ENCODE measurements at places on chromosomes 2 and 18.

- DNase-seq: no peak
These were observed 32.8 kb downstream of the ZNF892 start for GRCh38 chr2:95240091-95240490.

DNA sequence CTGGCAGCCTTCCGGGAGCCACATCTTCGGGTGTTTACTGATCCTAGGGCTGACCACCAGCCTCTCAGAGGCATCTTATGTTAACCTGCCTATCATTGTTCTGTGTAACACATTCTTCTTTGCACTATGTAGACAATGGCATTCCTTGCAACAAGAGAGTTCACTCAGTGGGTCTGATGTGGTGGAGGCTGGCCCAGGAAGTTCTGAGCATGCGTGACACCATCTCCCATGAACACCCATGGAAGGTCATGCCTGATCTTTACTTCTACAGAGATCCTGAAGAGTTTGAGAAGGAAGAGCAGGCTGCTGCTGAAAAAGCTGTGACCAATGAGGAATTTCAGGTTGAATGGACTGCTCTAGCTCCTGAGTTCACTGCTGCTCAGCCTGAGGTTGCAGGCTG is 15.3 kb upstream of the ALMS1 start:
- no peak for DNase-seq

- DNase-seq: no peak
These were observed 242.6 kb downstream of the SLC4A3 start for GRCh38 chr2:219870041-219870440.

- DNase-seq: no peak
These were observed 295.8 kb upstream of the ZNF804A start for GRCh38 chr2:184302506-184302905.

DNA sequence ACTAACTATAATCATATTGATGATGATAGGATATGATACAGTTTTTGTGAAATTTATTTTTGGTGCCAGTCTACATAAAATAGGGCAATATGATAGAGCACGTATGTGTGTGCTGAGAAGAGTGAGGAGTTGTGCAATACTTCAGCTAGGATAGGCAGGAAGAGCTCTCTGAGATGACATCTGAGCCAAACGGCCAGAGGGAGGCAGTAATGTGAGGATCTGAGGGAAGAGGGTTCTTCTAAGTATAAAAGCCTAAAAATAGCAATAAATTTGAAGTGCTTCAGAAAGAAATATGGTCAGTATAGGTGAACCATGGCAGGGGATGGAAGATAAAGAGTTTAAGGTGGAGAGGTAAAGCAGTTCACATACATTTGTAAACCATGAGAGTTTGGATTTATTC is 102.5 kb downstream of the OLA1 start:
- DNase-seq: no peak

DNA sequence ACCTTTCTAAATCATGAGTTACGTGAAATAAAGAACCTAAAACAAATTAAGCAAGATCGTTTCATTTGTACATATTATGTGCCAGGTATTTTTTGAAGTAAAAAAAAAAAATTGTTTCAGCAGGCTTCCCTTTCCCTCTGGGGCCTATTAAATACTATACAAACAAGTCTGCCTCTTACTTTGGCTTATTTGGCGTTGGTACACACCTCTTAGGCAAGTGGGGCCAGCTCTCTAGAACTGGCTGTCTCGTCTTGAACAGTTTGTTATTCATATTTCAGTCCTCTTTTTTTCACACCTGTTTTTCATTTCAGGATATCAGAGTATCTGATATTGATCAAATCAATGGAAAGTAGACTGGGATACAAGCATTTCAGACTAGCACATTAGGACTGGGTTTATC is 27.4 kb upstream of the PPP3R1 start:
- no peak for DNase-seq

GRCh38 chr18:10376731-10377130 is 77.7 kb upstream of the APCDD1 start:
- DNase-seq: no peak

GRCh38 chr2:96528006-96528699 is 8.4 kb upstream of the ARID5A start:
- DNase-seq: no peak

DNA sequence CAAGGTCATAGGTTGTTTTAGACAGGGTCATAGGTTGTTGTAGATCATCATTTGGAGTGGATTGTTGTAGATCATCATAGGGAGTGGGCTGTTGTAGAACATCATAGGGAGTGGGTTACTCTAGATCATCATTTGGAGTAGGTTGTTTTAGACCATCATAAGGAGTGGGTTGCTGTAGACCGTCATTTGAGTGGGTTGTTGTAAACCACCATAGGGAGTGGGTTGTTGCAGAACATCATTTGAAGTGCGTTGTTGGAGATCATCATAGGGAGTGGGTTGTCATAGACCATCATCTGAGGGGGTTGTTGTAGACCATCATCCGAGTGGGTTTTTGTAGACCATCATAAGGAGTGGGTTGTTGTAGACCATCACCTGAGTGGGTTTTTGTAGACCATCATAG is 9.5 kb upstream of the TRPM8 start:
- no peak for DNase-seq

DNA sequence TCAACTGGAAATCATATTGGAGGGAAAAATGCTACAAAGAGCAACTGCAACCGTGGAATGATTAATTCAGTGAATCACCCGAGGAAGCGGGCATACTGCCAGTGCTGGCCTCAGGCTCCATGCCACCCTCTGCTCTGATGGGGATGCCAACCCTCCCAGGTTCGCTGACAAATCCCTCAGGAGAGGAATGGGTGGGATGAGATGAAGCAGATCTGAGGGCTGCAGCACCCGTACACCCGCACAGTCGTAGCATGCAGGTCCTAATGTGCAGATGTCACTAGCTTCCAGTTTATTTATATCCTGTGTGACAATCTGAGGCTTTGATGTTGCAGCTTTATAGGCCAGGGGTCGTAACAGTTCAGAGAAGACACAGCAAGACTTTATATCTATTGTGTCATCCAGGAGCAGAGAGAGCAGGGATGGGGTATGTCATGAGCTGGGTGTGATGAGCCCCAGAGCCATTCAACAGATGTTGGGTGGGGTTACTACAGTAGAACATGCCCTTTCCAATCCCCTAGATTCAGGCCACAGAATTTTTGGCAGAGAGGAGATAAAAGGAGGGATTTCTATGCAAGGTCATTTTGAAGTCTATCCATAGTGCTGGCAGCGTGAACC is 44.6 kb downstream of the DPP4 start:
- DNase-seq: no peak

GRCh38 chr2:95025406-95026319 is at the start of gene MAL:
Gene MAL (plus strand): TSS chr2:95025708. CDS start chr2:95025793, 85 bp downstream.
- DNase-seq: no peak

GRCh38 chr2:132374961-132375360 is 41.6 kb upstream of the GPR39 start:
- no peak for DNase-seq

- DNase-seq: no peak
These were observed 24.4 kb upstream of the FRZB start for GRCh38 chr2:182890773-182891378.

GRCh38 chr18:43060020-43060419 is 55.5 kb downstream of the RIT2 start:
- peak; percentile 82 for DNase-seq

DNA sequence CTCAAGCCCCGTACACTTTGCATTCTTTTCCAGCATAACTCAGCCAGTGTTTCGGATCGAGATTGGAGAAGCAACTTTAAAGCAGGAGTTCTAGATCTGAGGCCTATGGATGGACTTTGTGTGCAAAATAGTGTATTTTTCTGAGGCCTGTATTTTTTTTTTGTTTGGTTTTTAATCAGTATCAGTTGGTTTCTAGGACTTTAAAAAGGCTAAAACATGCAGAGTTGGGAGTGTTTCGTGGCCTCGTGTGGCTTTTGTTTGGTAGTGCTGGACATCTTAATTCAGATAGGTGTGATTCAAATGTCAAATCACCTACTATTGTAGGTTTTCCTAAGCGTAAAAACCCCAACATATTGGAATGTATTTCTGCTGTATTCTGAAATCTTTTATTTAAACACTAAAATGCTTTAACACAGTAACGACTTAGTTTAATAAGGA is 282 bp upstream of the PUS10 start:
- DNase-seq: no peak

- no peak for DNase-seq
These were observed 159.5 kb downstream of the HNMT start for GRCh38 chr2:138123741-138124140.

DNA sequence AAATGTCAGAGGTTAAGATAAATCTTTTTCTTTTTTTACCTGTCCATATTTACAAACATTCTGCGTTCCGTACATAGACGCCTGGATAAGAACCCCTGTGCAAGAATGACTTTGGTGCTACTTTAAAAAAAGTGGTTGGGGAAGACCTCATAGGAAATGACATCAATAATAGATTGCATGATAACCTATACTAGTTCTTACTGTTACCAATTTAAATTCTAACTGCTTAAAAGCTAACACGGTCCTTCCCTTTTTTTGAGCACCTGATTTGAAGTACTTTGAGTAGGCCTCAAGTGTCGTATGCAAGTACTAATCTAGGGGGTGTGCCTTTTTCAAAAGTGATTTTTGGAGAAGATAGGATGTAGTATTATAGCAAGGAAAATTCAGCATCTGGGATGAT is 2.1 kb downstream of the SLC39A10 start:
- no peak for DNase-seq

DNA sequence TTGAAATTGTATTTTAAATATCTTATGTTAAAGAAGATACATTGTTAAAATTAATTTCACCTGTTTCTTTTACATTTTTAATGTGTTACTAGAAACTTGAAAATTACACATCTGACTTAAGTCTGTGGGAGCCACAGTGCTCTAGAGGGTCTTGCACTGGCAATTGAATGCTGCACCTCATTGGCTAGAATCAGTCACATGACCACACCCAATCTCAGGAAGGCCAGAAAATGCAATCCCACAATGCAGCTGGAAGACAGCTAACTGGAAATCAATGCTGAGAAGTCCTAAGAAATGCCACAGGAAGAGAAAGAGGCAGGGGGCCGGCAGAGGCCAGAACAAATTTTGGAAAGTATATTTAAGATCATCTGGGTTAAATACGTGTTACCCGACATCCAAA is 189.2 kb upstream of the POU3F3 start:
- no peak for DNase-seq

- DNase-seq: no peak
These were observed 118.1 kb downstream of the MYO1B start for GRCh38 chr2:191363267-191363666.

GRCh38 chr2:110904779-110905148 is 172.4 kb downstream of the ACOXL start:
- no peak for DNase-seq

DNA sequence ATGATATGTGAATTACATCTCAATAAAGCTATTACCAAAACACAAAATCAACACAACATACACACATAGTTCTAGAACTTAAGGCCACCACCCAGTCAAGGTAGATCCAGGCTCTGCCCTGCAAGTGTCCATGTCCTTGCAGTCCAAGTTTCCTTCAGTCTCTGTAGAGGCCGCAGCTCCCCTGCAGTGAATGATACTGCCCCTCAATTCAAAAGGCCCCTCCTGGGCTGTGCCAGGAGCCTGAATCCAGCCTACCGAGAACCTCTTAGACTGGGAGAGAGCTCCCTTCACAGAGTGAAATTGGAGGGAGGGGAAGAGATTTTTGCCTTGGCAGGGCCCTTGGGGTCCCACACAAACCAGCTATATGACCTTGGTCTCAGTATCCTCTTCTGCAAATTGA is 42.5 kb upstream of the ATP6V1B1 start:
- DNase-seq: no peak

DNA sequence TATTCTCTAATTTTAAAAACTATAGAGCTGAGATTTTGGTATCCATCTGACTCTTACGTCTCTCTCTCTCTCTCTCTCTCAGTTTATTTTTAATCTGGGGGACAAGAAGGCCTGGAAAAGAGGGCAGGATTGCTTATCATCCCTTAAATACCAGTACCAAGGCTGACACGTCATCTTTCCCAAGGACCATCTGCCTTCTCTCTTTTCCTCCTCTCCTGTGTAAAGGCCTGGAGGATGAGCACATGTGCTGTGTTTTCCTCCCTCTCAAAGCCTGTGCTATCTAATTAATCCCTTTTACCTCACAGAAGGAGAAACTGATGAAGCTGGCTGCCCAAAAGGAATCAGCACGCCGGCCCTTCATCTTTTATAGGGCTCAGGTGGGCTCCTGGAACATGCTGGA is 7.3 kb downstream of the IL37 start:
- no peak for DNase-seq

DNA sequence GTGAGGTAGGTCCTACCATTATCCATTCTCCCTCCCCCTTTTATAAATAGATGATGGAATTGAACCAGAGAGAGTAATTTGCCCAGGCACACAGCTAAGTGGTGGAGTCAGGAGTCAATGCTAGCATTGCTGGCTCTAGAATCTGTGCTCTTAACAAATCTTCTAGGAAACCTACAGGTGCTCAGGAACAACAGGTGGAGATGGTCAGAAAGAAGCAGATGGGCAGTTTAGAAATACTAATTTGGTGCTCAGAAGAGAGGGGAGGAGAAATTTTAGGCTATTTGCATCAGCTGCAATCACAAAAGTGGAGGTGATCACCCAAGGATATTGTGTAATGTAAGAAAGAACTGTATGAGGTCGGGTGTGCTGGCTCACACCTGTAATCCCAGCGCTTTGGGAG is 219.4 kb upstream of the SMAD7 start:
- no peak for DNase-seq

- no peak for DNase-seq
These were observed 731.1 kb upstream of the SLC8A1 start for GRCh38 chr2:41182961-41183360.

DNA sequence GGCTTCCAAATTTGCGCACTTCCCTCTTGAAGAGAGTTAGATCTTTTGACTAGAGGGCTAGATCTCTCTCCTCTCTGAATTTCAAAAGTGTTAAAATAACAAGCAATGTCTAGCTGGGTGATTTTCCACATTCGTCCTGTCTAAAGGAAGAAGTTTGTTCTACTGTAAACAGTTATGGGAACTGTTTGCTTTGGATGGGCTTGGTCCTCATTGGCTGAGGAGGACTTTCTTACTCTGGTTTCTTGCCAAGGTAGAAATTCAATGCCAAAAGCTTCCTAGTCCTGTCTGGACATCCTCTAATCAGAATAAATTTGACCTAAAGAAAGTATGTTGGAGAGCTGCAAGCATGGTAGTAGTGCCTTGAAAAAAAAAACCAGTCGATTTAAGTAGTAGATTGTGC is 47.4 kb upstream of the RAPH1 start:
- DNase-seq: no peak

DNA sequence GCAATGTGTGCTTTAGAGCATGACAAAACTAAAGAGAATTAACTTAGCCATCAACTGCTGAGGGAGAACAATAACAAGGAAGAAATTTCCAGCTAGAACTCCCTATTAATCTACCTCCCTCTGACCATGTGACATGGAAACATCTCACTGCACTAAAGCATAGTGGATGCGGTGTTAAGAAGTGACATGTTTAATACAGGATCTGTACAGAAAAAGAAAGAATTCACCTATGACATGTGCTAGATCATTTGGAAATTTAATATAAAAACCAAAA is 202.3 kb upstream of the KLHL14 start:
- no peak for DNase-seq

GRCh38 chr2:235670974-235671787 is 177.3 kb downstream of the AGAP1 start:
- no peak for DNase-seq

GRCh38 chr2:204706939-204707338 is 161.7 kb downstream of the PARD3B start:
- DNase-seq: no peak
